SK-MEL-5 (cell line): ENCODE measurements at places on chromosomes 5 and 9. TPM values are rescaled to one million over a fixed set of nuclear protein-coding genes. Genes with fewer than 3 reads are reported as not detected.

Gene IL4
- total RNA-seq = not detected in 2 replicates

Gene C9orf153
- 0.98 TPM in 1 of 2 replicates, not detected in the other for total RNA-seq

Gene SNCAIP
- total RNA-seq = not detected in 2 replicates

Gene MUSK
- total RNA-seq = not detected in 2 replicates

Gene CER1
- total RNA-seq = not detected in 2 replicates

Gene WHRN
- 4.5 and 6.1 TPM in 2 replicates for total RNA-seq

Gene TAF1L
- total RNA-seq = not detected in 2 replicates

Gene NEUROG1
- total RNA-seq = not detected in 2 replicates

Gene TMEM252
- not detected in 2 replicates for total RNA-seq

Gene SLC9A3
- 2.9 and 3.3 TPM in 2 replicates for total RNA-seq

Gene PCDHGA1
- total RNA-seq = 0.63 and 0.67 TPM in 2 replicates

Gene ITK
- 20.6 and 22.2 TPM in 2 replicates for total RNA-seq

Gene ALDH7A1
- 34.7 and 34.9 TPM in 2 replicates for total RNA-seq

Gene MARVELD2
- 0.11 TPM in 1 of 2 replicates, not detected in the other for total RNA-seq

Gene ADGRD2
- not detected in 2 replicates for total RNA-seq

Gene DCAF12
- 14.9 and 15.2 TPM in 2 replicates for total RNA-seq

Gene HEMGN
- total RNA-seq = not detected in 2 replicates

Gene SEMA5A
- 38.1 and 39.0 TPM in 2 replicates for total RNA-seq

Gene ADGRV1
- total RNA-seq = 0.21 and 0.58 TPM in 2 replicates

Gene ADRA1B
- total RNA-seq = not detected in 2 replicates

Gene INSL6
- not detected in 2 replicates for total RNA-seq

Gene MYO10
- 161 and 191 TPM in 2 replicates for total RNA-seq

Gene TSPAN17
- total RNA-seq = 19.7 and 20.5 TPM in 2 replicates

Gene LTC4S
- total RNA-seq = not detected in 2 replicates

Gene ASPN
- total RNA-seq = not detected in 2 replicates

Gene TXNDC8
- total RNA-seq = not detected in 2 replicates

Gene UNC13B
- 9.6 and 10.6 TPM in 2 replicates for total RNA-seq

Gene CDX1
- not detected in 2 replicates for total RNA-seq

Gene PCDHA5
- total RNA-seq = 0.40 and 0.77 TPM in 2 replicates

Gene MOB3B
- not detected in 2 replicates for total RNA-seq

Gene CDH9
- total RNA-seq = not detected in 2 replicates
